T-helper 9 cell (primary cell): ENCODE measurements at places on chromosomes 13 and 19.
A peak's percentile ranks its signal among the peaks of the same experiment; 100 is the strongest.

DNA sequence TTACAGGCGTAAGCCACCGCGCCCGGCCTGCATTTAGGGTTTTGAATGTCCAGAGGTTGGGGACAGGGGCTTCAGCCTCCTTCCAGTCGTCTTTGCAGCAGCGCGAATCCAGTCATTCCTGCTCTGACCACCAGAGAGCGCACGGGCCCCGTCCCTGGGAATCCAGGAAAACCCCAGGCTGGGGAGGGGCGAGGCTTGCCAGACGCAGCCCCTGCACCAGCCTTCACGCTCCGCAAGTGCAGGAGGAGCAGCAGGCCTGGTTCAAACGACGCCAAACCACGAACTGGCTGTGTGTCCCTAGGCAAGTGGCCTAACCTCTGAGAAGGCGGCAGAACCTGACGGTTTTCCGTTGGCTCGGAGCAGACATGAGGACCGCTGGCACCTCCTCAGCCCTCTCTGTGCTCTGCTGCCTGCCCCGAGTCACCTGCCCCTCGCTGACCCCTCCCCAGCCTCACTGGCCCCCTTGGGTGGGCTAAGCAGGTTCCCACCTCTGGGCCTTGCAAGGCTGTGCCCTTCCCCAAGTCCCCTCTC, 2.0 kb upstream of the RNF126 start:
- peak; percentile 82 for DNase-seq

GRCh38 chr13:53038993-53039392, 10.4 kb downstream of the OLFM4 start:
- DNase-seq, result no peak

DNA sequence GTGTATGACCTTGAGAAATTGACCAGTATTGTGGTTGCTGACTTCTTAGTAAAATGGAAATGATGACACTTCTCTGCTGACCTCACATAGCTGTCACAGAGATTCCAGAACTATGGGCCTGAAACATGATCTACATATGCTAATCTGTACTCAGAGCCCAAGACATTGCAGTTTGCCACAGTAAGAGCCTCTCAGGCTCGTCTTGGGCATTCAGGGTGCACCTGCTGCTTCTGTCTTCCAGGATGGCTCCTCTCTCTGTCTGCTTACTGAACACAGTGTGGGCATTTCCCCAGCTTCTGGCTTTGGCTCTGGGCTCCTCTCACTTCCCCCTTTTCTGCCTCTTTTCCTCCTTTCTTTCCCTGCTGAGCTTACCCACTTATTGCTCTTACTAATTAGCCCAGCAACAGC, 22.3 kb upstream of the SLC46A3 start:
- DNase-seq, result no peak

GRCh38 chr19:56312342-56312741, 2.3 kb downstream of the ZSCAN5A start:
- no peak for DNase-seq

DNA sequence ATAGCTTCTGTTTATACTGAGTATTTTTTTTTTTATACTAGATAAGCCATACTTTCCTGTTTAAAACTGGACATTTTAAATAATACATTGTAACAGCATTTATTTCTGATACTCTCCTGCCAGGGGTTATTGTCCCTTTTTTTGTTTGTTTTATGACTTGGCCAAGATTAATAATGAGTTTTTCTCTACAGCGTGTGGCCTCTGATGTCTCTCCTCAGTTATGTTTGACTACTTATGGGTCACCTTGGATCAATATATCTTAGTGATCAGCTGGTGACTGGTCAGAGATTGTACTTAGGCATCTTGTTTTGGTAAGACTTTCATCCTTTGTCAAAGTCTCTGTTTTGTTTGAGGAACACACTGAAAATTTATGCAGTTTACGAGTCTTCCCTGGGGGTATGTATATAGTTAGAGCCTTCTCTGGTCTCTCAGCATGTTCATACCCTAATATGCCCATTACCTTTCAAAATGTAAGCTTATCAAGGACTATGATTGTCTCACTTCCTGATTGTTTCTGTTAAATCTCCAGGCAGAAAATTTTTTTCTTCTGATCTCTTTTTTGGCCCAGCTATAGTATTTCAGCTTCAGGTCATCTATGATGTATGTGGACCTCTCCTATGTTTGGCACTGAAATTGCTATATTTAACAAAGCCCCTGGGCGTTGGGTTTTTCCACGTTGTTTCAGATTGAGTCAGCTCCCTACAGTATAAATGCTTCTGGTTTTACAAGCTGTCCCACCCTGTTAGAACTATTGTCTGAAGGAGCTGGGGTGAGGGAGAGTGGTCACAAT, 87.9 kb downstream of the URI1 start:
- DNase-seq, result no peak

DNA sequence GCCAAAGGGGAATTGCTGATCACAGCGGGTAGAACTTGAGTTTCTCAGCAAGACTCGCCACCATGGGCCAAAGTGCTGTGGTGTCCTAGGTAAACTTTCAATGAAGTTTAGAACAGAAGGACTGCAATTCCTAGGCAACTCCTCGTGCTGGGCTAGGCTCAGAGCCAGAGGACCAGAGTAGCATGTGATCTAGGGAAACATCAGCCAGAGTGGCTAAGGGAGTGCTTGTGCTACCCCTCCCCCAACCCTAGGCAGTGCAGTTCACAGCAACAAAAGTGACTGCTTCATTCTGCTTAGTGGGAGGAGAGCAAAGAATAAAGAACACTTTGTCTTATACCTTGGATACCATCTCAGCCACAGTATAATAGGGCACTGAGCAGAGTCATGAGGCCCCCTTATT, 1658.6 kb upstream of the MIR17HG start:
- no peak for DNase-seq

- peak; percentile 83 for DNase-seq
These were observed 10.8 kb downstream of the FOSB start for GRCh38 chr19:45478454-45479238.

- DNase-seq, result no peak
These were observed 11.2 kb upstream of the F2RL3 start for GRCh38 chr19:16877581-16877980.

DNA sequence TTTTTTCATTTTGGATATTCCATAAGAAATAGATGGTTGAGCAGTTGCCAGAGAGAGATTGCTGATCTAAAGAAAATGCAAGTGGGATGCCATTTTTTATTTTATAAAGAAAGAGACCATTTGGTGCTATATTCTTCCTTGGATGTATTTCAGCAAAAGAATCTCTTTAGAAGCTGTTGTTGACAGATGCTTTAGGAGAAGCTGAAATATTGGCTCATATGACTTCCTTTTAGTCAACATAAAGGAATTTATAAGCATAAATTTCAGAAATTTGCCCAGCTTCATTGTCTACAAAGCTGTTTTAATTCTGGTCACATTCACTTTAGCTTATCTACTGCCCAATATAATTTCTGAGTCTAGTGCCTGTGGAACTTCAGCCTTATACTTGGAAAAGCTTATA, 36.9 kb downstream of the POLR1D start:
- DNase-seq, result no peak

GRCh38 chr19:36898422-36898821, 17.7 kb downstream of the ZNF829 start:
- no peak for DNase-seq

- no peak for DNase-seq
These were observed 591.4 kb downstream of the FGF9 start for GRCh38 chr13:22262001-22262885.

DNA sequence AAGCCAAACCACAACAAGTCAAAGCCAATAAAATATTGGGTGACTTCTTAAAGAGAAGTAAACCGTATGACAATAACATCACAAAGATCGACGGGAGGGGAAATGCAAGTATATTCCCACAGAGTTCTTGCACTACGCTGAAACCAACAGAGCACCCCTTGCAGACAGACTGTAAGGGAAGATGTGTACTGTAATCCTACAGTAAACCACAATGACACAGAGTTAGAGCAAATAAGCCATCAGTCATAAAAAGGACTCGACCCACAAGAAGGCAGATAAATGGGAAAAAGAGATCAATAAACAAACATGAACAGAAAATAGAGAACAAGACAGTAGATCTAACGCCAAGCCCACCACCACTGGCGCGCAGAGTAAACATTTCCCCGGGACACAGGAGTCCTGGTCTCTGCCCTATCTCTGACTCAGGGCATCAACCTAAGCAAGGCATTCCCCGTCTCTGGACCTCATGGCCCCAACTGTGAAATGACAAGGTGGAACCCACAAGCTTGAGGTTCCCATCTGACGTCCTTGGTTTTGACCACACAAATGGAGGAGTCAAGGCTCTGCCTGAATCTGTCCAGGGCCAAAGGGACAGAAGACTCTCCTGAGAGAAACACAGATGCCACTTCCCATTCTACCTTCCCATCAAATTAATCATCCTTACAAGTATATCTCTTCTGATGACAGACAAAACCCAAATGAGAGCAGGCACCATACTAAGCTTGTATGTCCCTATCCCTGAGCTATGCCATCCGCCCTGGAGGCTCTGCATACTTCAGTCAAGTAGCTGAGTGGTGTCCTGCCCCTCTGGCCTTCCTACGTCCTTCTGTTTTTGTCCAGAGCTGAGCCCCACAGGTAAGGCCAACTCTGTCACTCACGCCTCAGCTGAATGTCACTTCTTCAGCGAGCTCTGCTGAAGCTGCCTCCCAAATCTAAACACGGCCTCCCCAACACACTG, 15.0 kb downstream of the SAFB2 start:
- DNase-seq, result no peak

GRCh38 chr19:55101261-55101660, 16.2 kb downstream of the PPP1R12C start:
- no peak for DNase-seq

DNA sequence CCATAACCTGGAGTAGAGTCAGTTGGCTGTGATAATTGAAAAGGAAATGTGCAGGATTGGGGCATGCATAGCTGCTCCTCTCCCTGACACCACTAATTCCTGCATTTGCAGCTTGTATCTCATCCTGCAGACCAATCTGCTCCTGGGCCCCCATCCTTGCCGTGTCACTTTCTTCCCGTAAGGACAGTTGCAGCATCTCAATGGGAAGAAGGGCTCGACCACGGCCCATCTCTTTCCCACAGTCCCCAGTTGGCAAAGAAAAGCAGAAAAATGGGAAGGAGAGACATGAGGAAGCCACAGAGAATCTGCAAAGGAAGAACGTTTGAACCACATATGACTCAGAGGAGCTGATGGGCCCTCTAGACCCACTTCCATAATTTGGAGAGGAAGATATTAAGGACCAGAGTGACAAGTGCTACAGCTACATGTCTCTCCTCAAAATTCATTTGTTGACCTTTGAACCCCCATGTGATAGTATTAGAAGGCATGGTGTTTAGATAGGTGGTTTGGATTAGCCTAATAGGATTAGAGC, 1.8 kb upstream of the SIGLEC12 start:
- DNase-seq, result no peak

DNA sequence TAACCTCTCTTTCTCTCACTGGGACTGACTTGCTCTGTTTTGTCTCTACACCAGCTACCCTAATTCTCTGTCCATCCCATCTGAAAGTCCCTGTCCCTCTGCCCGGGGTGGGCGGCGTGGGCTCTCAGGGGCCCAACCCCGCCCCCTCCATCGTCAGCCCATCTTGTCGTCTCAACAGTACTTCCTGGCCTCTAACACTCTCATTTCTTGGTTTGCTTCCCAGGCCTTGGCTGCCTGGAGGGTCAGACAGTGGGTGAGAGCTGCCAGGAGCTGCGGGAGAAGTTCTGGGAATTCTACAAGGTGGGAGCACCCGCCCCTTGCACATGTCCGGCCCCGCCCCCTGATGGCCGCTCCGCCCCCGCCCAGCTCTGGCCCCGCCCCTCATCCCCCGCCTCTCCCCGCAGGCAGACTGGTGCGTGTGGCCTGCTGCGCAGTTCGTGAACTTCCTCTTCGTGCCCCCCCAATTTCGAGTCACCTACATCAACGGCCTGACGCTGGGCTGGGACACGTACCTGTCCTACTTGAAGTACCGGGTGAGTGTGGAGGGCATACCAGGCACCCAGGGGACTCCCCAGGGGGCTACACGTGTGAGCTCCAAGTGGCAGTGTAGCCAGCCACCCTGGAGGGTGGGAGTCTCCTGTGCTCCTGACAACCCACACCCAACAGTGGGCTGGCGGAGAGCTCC, 1.7 kb downstream of the MPV17L2 start:
- DNase-seq, result no peak

GRCh38 chr13:71591374-71591773, 275.6 kb downstream of the DACH1 start:
- no peak for DNase-seq

GRCh38 chr13:36453516-36453915, 21.2 kb downstream of the CCNA1 start:
- no peak for DNase-seq

DNA sequence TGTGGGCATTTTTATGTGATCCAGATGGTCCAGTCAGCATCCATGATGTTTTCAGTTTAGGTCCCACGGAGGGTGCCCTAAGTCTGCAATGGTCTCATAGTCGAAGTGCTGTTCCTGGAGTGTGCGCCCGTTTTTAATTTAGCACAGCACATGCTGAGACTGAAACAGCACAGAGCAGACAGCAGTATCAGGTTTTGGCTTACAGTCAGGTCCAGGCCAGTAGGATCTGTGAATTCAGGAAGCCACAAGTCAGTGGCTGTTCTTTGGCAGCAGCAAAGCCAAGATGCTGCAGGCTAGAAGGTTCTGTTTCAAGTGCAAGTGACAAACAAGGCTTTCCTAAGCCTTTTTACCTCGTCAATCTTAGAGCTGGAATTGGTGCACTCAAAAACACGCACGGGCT, 18.3 kb downstream of the FBXO27 start:
- DNase-seq, result no peak

DNA sequence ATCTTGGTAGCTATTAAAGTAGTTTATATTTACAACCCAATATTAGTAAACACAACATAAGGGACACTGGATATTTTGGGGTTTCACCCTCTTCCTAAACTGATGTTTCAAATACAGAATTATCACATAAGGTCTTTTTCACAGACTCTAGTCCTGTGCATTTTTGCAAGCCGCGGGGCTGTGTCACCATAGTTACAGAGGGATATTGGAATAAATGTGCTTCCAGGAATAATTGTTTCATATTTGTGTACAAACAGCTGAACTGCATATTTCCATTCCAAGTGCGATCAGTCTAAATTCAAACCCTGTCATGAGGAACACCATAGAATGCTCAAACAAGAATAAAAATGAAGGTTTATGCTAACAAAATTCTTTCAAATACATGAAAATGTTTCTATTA, 762.5 kb upstream of the ARGLU1 start:
- DNase-seq, result no peak

- DNase-seq, result no peak
These were observed 86.9 kb downstream of the SLC15A1 start for GRCh38 chr13:98665638-98665995.

DNA sequence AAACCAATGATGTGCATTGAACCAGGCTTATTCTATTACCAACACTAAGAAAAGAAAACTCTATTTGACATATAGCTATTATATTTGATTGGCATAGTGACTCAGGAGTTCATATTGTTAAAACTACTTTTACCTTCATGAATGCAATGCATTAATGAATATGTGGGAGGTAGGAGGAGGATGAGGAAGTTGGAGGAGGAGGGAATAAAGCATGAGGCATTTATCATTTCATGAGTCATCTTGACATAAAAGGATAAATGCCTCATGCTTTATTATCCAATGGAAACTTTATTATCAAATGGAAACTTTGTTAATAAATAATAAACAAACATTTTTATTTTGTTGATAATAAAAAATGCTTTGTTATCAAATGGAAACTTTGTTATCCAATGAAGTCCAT, 116.5 kb downstream of the SPRY2 start:
- no peak for DNase-seq
